ENCODE measurements at places on chromosomes 7 and 10. TPM values are rescaled to one million over a fixed set of nuclear protein-coding genes. Genes with fewer than 3 reads are reported as not detected.

SLIT1 gene
- total RNA-seq, result not detected

DDX56 gene
- total RNA-seq, result 67.7 TPM

CPVL gene
- not detected for total RNA-seq

NEBL gene
- total RNA-seq, result under 0.01 TPM

CDK14 gene
- total RNA-seq, result 28.1 TPM

ANKRD30A gene
- total RNA-seq, result not detected

ICA1 gene
- total RNA-seq, result not detected

CALD1 gene
- total RNA-seq, result 532 TPM

SMURF1 gene
- 21.7 TPM for total RNA-seq

VSTM4 gene
- 2.5 TPM for total RNA-seq

GIMAP7 gene
- total RNA-seq, result not detected

OR2A5 gene
- total RNA-seq, result not detected

RAB19 gene
- total RNA-seq, result not detected

AKR1C8 gene
- total RNA-seq, result not detected

HBP1 gene
- 70.0 TPM for total RNA-seq

CALML5 gene
- not detected for total RNA-seq

PSTK gene
- total RNA-seq, result 4.1 TPM

UFSP1 gene
- total RNA-seq, result 0.28 TPM

ACSM6 gene
- total RNA-seq, result not detected

LBX1 gene
- total RNA-seq, result not detected

VWDE gene
- total RNA-seq, result 0.18 TPM

Data from IMR-90 (cell line).